Mucosa of descending colon (tissue), 3 donors: ENCODE measurements at places on chromosomes 6 and 20.
A peak's percentile ranks its signal among the peaks of the same experiment; 100 is the strongest.

GRCh38 chr6:7974938-7975763, 64.6 kb upstream of the TXNDC5 start:
- DNase-seq: peak; percentile 60

DNA sequence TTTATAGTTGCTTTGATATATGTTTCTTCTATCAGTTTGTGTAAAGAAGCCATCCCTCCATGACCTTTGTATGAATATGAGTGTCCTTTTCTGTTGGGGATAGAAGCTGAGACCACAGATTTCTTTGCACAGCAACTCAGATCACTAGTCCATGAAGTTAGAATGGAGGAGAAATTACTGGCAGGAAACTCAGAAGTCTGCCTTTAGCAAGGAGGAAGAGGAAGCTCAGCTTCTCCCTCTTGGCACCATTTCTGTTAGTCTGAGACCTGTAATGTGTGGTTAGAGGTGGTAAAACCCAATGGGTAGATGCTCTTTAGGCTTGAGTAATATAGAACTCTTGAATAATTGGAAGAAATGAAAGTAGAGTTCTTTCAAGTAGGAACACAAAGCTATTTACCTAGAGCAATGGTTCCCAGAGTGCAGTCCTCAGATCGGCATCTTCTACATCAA, 995.3 kb upstream of the FLRT3 start:
- DNase-seq: no peak

- no peak for DNase-seq
Measured at GRCh38 chr6:78966542-78966941, 99.2 kb downstream of the IRAK1BP1 start.

GRCh38 chr6:162123797-162124196, 603.8 kb downstream of the PRKN start:
- no peak for DNase-seq

DNA sequence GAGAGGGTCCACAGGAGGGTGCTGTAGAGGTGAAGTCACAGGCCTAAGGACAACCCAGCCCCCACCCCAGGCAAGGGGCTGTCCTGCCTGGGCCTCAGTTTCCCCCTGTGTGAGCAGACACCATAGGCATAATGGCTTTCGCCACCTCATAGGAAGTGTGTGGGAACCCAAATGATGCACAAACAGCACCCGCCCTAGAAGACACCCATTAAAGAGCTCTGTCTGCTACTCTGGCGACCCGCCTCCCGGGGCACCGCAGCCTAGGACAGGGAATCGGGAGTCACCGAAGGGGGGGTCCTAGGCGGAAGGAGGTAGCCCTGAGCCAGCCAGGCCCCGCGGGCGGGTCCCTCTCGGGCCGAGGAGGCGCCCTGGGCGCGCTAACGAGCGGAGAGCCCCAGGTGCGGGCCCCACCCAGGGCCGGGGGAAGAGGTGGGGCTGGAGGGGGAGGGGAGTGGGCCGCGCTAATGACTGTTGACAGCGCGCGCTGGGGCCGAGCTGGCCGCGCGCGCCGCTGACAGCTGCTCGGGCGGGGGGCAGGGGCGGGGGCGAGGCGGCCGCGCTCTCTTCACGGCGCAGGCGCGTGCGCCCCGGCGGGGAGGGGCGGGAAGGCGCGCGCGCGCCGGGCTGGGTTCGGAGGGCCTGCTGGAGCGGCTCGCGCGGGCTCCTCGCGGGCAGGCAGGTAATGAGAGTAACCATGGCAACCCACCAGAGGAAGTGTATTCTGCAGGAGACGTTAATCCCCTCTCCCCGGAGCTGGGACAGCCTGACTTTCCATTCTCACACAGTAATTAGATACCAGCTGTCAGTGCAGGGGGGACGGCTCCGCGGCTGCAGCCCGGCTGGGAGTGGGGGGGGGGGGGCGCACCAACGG, 48.9 kb downstream of the NOL4L start:
- DNase-seq: peak; percentile 91

GRCh38 chr6:128111096-128111495, 210.2 kb upstream of the THEMIS start:
- DNase-seq: no peak

GRCh38 chr20:17611290-17611539, 41.3 kb downstream of the DSTN start:
- no peak for DNase-seq

DNA sequence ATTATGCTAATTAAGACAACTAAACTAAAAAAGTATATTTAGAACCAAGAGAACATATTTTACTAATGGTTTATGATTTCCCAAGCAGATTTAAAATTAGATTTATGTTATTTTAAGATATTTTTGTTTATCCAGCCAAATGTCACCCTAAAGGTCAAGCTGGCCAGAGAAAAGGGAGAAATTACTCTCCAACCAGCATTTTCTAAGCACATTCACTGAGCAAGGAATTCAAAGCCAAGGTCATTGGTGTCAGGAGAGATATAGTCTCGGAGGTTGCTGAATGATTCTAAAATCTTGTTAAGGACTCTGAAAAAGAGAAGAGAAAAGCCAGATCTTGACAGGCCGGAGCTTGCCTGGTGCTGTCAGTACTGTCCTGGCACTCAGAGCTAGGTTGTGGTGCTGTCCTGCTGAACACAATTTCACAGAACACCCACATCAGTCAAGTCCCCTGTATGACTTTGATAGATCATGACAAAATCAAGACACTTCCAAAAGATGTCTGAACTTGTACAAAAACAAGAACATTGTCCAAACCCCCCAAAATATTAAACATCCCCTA, 222.3 kb upstream of the SMLR1 start:
- no peak for DNase-seq

DNA sequence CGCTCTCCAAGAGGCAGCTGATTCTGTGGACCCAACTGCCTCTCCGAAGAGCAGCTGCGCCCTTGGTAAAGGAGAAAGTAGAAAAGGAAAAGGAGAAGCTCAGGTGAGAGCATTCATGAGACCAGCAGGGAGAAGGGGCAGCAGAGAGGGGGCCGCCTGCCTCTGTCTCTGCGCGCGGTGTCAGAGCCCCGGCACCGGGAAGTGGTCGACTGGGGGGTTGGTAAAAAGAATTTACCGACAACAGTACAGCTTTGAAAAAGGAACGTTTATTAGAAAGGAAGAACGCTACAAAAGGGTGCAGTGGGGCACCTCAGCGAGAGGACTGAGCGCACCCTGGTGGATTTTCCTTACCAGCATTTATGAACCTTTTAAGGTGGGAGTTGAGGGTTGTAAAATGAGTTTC, 61.9 kb downstream of the GPR6 start:
- DNase-seq: peak; percentile 67

DNA sequence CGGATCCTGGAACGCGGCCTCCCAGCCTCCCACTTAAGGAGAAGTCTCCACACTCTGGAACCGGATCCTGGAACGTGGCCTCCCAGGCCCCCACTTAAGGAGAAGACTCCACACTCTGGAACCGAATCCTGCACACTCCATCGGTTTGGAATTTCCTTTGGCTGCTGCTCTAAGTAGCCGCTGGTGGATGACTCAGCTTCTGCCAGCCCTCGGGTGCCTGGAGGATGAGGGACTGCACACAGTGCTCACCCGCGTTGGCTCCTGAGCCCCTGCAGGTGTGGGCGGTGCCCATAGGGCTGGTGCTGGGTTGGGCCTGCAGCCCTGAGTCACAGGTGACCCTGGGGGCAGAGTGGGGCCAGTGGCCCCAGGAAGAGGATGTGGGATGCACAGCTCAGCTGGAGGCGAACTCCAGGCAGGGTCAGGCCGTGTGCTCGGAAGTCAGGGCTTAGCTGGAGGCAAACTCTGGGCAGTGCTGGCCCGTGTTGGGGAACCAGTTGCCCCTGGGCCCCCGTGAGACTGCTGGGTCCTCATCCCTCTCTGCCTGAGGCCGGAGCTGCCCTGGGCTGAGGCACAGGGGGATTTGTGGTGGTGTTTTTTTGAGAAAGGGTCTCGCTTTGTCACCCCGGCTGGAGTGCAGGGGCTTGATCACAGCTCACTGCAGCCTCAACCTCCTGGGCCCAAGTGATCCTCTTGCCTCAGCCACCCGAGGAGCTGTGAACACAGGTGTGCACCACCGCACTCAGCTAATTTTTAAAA, 13.9 kb upstream of the TNFRSF6B start:
- DNase-seq: peak; percentile 50

- DNase-seq: no peak
Measured at GRCh38 chr20:51376111-51376510, 166.4 kb downstream of the NFATC2 start.

DNA sequence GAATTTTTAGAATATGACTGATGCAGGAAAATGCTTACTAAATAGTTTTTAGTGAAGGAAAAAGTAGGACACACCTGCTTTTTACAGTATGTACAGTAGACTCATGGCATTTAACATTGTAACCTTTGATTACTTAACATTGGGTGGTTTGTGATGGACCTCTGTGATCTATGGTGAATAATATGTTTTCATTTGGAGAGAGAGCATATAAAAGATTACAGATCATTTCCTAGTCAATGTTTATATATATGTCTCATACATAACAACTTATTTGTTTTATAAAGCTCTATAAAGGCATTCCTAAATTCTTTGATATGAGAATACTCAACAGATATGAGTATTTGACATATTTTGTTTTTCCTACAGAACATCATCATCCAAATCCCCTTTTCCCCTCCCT, 129.3 kb upstream of the PDE7B start:
- no peak for DNase-seq

GRCh38 chr20:20373091-20373571, 5.2 kb downstream of the INSM1 start:
- no peak for DNase-seq

DNA sequence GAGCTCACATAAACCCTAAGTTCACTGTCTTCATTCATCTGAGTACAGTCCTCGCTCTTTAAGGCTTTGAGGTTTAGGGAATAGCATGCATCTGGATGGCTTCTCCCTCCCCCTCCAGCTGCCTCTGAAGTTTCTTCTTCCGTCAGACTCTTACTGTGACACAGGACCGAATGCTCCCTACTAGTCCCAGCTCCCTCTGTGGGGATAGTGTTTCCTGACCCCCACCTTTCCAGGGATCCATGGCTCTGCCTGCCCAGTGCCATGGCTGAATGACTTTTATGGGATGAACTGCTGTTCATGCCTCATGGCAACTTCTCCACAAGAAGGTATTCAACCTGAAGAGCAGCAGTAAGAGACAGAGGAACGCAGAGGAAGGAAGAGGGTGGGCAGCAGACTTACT, 79.8 kb upstream of the EMILIN3 start:
- no peak for DNase-seq

DNA sequence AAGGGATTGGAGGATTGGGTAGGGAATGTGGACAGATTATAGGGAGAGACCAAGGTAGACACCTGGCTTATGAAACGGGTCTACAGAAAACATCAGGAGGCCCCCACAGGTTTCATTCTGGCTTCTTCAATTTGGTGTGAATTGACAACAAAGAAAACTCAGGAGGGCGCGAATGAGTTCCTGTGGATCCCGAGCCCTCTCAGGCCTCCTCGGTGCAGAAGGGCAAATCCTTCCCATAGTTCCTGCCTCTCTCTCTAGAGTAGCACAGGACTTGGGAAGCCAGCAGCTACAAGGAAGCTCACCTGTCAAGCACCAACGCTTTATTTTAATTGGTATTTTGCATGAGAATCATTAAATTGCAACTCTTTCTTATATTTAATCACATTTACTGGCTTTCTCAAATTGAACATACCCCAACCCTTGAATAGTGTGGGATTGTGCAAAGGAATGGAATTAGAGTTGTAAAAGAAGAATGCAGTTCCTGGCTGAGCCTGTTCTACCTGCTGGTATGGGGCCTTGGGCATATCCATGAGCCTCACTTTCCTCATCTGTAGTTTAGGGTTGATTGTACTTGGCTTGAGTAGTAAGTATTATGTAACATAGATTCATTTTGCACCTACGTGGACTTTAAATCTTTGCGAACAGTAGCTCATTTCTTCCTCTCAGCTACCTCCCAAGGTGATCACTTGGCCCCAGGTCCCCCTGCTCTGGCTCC, 56.4 kb upstream of the PHACTR2 start:
- no peak for DNase-seq

DNA sequence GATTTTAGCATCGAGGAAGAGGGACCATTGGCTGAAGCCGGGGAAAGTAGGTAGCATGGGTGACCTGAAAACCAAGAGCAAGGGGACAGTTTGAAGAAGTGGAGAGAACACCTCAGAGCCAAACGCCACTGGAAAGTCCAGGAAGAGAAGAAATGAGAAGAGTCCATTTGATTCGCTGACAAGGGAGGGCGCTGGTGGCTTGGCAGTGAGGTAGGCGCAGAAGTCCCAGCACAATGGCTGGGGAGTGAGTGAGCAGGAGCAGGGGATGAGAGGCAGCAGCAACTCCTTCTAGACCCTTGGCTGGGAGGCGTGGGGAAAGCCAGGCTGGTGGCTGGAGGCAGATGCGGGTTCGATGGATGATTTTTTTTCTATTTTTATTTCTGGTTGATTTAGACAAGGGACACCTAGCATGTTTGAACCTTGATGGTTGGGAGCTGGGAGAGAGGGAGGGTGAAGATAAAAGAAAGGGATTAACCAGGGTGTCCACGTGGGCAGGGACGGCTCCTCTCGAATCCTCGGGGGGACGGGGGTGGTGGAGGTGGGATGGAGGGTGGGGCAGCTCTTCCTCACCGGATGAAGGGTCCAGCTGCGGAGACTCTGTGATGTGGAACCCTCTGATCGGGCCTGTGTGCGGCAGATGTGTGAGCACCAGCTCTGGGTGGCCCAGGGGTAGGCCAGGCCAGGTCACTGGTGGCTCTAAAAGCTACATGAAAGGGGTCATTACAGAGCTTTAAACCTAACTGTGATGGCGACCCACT, 164.2 kb downstream of the NFATC2 start:
- DNase-seq: no peak

- DNase-seq: peak; percentile 76
Measured at GRCh38 chr20:49541733-49542513, 26.0 kb downstream of the PTGIS start.

DNA sequence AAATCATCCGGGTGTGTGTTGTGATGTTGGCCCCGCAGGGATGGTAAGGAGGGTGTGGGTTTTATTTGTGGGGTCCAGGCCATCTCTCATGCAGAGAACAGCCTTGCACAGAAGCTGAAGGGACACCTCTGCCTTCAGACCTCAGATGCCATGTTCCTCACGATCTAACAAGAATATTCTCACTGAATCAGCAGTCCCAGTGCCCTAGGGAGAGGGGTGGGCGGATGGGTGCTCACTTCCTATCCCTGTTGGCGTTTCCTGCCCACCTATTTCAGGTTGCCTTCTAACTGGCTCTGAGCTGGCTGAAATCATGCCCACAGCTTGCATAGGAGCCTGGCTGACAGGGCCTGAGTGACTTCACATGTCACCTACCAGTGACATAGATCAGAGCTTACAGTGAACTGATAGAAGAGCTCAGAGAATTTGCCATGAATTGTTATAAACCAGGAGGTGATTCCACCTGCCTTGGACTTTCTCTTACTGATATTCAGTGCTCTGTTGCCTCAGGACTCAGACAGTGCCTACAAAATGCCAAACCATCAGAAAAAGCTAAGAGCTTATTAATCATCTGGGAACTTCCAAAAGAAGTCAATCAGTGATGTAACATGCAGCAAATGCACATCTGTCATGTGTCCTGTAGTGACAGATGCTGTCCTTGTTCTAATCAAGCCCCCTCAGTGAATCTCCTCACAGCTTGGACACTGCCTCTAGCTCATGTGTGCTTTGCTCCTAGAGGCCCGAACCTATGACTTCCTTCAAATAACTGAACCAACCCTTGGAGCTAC, 285.8 kb upstream of the PRND start:
- DNase-seq: no peak

- no peak for DNase-seq
Measured at GRCh38 chr20:21554985-21555384, 41.1 kb upstream of the NKX2-2 start.
